ENCODE measurements at places on chromosomes 13 and 19.

DNA sequence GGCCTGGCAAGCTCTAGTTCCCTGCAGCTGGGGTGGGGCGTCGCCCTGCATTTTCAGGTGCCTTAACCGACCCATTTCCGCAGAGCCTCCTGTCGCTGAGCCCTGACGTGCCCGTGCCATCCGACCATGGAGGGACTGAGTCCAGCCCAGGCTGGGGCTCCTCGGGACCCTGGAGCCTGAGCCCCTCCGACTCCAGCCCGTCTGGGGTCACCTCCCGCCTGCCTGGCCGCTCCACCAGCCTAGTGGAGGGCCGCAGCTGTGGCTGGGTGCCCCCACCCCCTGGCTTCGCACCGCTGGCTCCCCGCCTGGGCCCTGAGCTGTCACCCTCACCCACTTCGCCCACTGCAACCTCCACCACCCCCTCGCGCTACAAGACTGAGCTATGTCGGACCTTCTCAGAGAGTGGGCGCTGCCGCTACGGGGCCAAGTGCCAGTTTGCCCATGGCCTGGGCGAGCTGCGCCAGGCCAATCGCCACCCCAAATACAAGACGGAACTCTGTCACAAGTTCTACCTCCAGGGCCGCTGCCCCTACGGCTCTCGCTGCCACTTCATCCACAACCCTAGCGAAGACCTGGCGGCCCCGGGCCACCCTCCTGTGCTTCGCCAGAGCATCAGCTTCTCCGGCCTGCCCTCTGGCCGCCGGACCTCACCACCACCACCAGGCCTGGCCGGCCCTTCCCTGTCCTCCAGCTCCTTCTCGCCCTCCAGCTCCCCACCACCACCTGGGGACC lies 1.2 kb downstream of the ZFP36 start:
- DNase-seq: peak; percentile 86

- no peak for DNase-seq
These were observed 96.8 kb upstream of the VSTM2B start for GRCh38 chr19:29429021-29429420.

DNA sequence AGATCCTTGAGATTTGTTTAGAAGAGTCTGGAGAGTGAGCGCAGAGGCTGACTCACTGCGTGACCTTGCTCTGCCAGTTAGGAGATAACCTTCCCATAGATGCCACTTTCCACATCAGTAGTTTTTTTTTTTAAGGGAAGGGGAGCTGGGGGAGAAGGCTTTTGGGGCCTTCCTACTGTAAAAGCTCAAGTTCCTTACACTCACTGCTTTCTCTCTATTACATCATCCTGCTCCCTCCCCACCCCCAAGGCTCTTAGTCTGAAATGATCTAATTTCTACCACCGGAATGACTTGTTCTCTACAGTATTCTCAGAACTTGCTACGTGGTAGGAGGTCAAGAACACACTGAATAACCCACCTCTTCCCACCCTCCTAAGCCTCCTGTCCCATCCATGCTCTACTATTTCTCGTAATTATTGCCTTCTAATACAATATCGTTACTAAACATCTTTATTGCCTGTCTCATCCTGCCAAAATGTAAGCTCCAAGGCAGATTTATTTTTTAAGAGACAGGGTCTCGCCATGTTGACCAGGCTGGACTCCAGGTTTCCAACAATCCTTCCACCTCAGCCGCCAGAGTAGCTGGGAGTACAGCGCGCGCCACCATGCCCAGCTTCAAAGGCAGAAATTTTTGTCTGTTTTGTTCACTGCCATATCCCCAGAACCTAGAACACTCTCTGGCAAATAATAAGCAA lies 1.2 kb downstream of the LONP1 start:
- DNase-seq: no peak

DNA sequence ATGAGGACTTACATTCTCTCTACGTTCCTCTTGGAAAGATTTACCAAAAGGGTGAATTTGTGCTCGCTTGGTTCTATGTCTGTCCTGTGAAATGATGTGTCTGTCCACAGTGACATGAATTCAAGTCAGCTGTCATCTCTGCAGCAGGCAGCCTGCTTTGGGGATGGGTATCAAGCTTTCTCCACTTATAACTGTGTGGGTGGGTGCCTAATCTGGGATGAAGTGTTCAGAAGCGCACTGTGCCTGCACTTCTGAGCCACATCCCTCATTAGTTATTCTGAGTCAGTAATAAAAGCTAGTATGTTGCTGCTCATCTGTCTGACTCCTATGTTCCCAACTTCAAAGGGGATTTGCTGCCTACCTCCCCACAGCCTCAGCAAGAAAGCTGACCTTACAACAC lies 86.1 kb upstream of the TUBA3C start:
- no peak for DNase-seq

DNA sequence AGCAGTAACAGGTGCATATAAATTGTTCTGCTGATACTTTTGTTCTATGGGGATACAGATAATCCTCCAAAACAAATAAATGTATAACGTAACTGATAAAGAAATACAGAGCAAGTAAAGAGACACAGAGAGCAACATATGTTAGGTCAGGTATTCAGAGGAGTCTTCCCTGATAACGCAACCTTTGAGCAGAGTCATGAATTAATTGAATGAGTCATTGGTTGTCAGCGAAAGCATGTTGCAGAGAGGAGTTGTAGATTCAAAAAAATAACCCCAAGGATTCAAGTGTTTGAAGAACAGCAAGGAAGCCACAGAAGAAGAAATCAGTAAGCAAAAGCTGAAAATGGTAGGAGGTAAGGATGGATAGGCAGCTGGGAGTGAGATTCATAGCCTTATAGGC lies 245.2 kb downstream of the TBC1D4 start:
- no peak for DNase-seq

DNA sequence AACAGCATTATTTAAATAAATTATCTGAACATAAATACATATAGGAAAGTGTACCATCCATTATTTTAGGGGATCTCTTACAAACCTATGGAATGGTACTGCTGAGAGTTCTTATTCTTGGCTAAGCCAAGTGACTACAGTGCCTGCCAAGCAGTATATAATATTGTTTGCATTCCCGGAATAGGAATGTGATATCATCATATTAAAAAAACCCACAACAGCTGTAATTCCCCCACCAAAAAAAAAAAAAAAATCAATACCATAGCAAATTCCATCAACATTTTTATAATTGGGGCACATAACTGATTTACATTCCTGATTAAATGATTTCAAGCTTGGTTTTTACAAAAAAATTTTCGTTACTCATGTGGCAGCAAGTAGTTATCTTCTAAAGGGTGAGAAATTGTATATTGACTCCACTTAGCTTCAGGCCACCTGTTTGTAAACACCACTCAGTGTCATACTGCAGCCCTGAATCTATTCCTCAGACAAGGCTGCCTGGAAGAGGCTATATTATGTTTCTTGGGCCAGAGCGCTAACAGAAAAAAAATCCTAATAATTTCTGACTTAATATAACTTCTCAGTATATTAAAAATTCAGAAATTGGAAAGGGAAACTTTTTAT lies 278.1 kb downstream of the DNAJC15 start:
- DNase-seq: no peak

GRCh38 chr13:30396434-30397075 lies 25.7 kb upstream of the UBE2L5 start:
- peak; percentile 10 for DNase-seq
